Stimulated activated naive B cell treated with anti-CD40 and anti-IgM and Interleukin-4, amounts not matched to agents 10 μg/mL and 1 μg/mL and 100 μg/mL, for 72 hours (primary cell): ENCODE measurements at places on chromosomes 5 and 9.
A peak's percentile ranks its signal among the peaks of the same experiment; 100 is the strongest.

- DNase-seq = no peak
These were observed 13.3 kb downstream of the ALDH1B1 start for GRCh38 chr9:38405785-38406184.

DNA sequence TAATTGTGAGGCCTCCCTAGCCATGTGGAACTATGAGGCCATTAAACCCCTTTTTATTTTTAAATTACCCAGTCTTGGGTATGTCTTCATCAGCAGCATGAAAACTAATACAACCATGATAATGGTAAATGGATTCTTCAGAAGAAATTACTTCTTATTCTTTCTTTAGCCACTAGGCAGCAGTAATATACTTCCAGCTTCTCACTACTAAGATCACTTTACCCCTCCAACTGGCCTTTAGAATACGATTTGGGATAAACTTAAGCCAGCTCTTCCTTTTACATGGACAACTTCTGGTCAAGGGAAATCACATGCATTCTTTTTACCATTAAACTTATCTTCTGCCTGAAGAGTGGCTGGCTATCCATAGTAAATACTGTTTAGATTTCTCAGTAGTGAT lies 355.4 kb downstream of the MAN2A1 start:
- no peak for DNase-seq

GRCh38 chr5:74098941-74099340 lies 472.9 kb downstream of the ARHGEF28 start:
- DNase-seq = no peak

GRCh38 chr5:124679578-124680199 lies 66.8 kb downstream of the ZNF608 start:
- DNase-seq = no peak

DNA sequence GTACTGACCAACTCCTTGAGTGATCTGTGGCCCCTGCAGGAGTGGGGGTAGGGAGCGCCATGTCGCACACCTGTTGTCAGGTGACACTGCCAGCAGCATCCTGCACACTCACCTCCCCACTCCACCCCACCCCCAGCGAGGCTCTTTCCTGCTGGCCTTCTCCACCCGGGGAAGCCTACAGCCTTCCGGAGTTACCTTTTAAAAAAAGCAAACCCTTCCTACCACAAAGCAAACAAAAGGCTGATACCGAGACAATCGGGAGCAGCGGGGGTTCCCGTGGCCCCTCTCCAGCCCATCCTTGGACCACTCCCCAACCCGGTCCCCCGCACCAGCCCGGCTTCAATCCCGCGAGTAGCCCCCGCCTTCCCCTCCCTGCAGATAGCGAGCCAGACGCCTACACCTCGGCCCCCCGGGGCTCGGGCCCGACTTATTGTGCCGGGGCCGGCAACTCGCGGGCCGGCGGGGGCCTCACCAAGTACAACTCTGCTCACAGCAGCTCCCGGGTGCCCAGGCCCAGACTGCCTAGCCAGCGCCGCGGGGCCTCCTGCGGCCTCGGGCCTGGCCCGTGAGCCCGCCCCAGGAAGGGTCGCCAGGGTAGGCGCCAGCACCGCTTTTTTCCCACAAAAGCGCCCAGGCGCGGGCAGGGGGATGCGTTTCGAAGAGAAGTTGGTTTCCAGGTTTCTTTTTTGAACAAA lies 724 bp downstream of the MACROH2A1 start:
- DNase-seq = peak; percentile 16

DNA sequence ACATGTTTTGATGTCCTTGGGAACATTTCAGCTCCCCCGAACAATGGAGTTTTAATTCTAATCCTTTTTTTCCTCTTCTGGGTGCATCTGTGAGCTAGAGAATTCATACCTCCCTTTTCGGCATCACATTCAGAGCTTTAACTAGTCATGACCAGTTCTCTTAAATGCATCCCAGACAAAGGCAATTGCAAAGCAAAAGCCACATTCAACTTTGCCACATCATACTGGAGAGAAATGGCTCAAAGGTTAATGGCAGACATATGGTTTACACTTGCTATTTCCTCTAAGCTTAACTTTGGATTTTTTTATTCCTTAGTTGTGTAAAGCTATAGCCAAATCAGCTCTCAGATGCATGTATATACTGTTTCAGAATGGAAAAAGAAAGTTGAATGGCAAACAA lies 153.3 kb downstream of the ESM1 start:
- DNase-seq = no peak

- no peak for DNase-seq
These were observed 4.1 kb downstream of the EDF1 start for GRCh38 chr9:136861874-136862457.

- DNase-seq = no peak
These were observed 38.7 kb downstream of the G3BP1 start for GRCh38 chr5:151810449-151810848.

GRCh38 chr5:133635051-133635450 lies 22.7 kb upstream of the FSTL4 start:
- DNase-seq = no peak

GRCh38 chr5:177501874-177502678 lies 4.7 kb upstream of the PDLIM7 start:
- no peak for DNase-seq

DNA sequence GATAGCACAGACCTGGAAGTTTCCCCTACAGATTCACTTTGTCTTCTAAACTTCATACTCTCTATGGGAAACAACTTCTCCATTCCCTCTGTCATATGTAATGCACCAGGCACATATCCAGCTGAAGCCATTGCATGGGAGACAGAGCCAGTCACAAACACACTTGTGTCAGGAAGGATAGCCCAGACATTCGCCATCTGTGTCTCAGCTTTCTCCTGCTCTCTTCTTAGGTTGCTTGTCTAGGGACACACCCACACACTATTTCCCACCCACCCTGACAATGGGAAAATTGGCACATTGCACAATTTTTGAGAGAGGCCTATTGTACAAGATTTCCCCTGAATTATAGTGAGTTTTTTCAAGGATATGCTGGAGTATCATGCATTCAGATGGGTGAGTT lies 158.4 kb upstream of the MPDZ start:
- no peak for DNase-seq

DNA sequence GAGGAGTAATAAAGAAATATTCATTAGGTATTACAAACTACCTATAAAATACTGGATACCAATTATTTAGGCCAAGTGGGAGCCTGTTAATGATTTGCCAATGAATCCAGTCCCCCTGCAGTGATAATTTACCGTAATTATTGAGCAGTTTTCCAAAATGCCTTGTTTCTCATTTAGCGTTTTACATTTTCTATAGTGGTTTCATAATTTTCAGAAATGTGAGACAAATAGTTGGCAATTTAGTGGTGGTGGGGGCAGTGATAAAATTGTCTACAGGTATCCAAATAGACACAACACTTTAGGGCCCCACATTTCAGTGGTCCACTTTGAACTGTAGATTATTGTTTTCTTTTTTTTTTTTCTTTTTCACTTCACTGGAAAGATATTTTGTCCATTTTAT lies 27.3 kb upstream of the ALDH1A1 start:
- no peak for DNase-seq

DNA sequence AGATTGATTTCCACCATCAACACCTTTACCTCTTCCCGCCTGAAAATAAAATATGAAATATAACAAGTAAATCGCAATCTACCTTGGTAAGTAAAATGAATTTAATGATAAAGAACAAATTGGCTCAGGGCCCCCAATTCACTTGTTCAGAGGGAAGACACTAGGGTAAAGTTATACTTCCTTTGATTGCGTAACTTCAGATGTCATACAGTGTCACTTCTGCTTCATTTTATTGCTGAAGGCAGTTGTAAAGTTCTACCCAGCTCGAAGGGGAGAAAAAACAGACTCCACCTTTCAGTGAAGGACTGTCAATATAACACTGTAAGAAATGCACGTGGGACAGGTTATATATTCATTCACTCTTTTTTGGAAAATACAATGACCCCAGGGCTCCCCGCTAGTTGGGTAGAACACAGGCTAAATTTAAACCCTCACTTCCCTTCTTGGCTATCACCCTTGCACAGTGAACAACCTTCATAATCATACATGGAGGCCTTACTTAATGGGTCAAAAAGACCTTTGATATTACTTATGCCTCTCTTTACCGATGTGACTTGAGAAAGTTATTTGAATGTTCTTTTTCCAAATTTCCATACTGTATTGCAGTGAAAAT lies 848.8 kb downstream of the MAT2B start:
- no peak for DNase-seq

- no peak for DNase-seq
These were observed 205.1 kb downstream of the PCSK5 start for GRCh38 chr9:76095585-76095984.

- DNase-seq = no peak
These were observed 10.7 kb downstream of the RPL26L1 start for GRCh38 chr5:172969921-172970320.

GRCh38 chr5:2492476-2492875 lies 259.0 kb downstream of the IRX2 start:
- DNase-seq = no peak

GRCh38 chr9:93260263-93261066 lies 76.5 kb downstream of the WNK2 start:
- DNase-seq = no peak

DNA sequence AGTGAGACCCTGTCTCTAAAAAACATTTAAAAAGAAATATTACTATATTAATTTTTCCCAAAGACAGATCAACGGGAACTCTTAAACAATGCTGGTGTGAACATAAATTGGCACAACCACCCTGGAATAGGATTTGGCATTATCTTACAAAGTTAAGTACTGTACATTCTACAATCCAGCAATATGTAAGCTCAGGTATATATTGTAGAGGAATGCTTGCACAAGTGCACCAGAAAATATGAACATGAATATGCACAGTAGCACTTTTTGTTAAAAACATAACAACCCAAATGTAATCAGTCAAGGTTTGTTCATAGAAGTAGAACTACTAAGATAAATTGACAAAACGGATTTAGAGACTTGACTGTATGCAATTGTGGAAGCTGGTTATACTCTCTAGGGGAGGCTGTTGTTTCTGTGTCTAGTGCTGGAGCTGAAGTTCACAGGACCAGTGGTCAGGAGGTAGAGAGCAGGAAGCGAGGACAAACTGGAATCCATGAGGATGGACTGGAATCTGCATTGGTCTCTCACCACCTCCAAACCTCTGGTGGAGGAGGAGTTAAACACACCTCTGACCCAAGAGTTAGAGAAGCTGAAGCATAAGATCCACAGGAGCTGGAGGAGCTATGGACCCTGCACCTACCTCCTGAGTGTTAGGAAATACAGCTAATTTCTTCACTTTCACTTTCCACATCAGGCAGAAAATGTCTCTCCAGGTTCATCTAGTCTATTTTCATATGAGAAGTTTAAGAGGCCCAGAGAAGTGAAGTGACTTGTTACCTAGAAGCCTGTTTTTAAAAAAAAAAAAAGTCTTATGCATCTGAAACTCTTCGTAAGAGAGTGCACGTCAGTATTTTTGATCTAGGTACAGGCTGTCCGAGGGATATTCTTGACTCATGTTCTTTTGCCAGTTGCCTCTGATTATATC lies 20.3 kb upstream of the RIC1 start:
- no peak for DNase-seq
